Hepatocyte (in vitro differentiated cells): ENCODE measurements at places on chromosomes 7 and 10.
A peak's percentile ranks its signal among the peaks of the same experiment; 100 is the strongest.

- no peak overlapping the region for H3K27ac ChIP-seq
- no peaks in the 10 kb centered on the region for H3K36me3 ChIP-seq
- no peak for DNase-seq
- H3K4me3 ChIP-seq, result no peak overlapping the region
- H3K4me1 ChIP-seq, result no peaks in the 10 kb centered on the region
Measured at GRCh38 chr10:127398140-127398970, 150.8 kb upstream of the NPS start.

- H3K36me3 ChIP-seq, result no peaks in the 10 kb centered on the region
- DNase-seq, result no peak
- H3K4me1 ChIP-seq, result no peaks in the 10 kb centered on the region
- H3K27ac ChIP-seq, result no peak overlapping the region
Measured at GRCh38 chr10:1123198-1123597, 67.0 kb downstream of the WDR37 start.

GRCh38 chr10:101767600-101767945 lies 8.3 kb downstream of the FGF8 start:
- H3K27me3 ChIP-seq, result peaks cover 53% of the 10 kb centered on the region
- DNase-seq, result no peak
- H3K4me3 ChIP-seq, result no peak overlapping the region
- H3K27ac ChIP-seq, result no peak overlapping the region
- no peaks in the 10 kb centered on the region for H3K36me3 ChIP-seq
- H3K4me1 ChIP-seq, result no peaks in the 10 kb centered on the region

GRCh38 chr7:146966274-146966673 lies 849.7 kb downstream of the CNTNAP2 start:
- no peak overlapping the region for H3K4me3 ChIP-seq
- no peaks in the 10 kb centered on the region for H3K36me3 ChIP-seq
- no peak for DNase-seq
- no peak overlapping the region for H3K27ac ChIP-seq
- H3K27me3 ChIP-seq, result no peaks in the 10 kb centered on the region

GRCh38 chr7:84236398-84236797 lies 41.8 kb upstream of the SEMA3A start:
- no peak overlapping the region for H3K27ac ChIP-seq
- no peaks in the 10 kb centered on the region for H3K27me3 ChIP-seq
- H3K36me3 ChIP-seq, result no peaks in the 10 kb centered on the region
- no peak overlapping the region for H3K4me3 ChIP-seq
- no peak for DNase-seq

- H3K27me3 ChIP-seq, result no peaks in the 10 kb centered on the region
- DNase-seq, result peak; percentile 94
- peak overlapping the region; percentile 28 for H3K27ac ChIP-seq
- H3K4me1 ChIP-seq, result peaks cover 9% of the 10 kb centered on the region
Measured at GRCh38 chr10:76984559-76985443, 652.8 kb downstream of the KCNMA1 start.
